Omental fat pad (tissue), 4 donors: ENCODE measurements at places on chromosomes 6 and 20. TPM values are rescaled to one million over a fixed set of nuclear protein-coding genes. Genes with fewer than 3 reads are reported as not detected.

The TSHZ2 gene
- total RNA-seq = 41.1 TPM

The GRM1 gene
- total RNA-seq = not detected

The ESR1 gene
- 2.3 TPM for total RNA-seq

The PXMP4 gene
- 8.7 TPM for total RNA-seq

The OR2J3 gene
- not detected for total RNA-seq

The SNAP25 gene
- total RNA-seq = 0.56 TPM

The ZNF341 gene
- total RNA-seq = 2.3 TPM

The TRDN gene
- total RNA-seq = not detected

The TREM1 gene
- total RNA-seq = 9.8 TPM

The RIMS4 gene
- total RNA-seq = 0.60 TPM

The UNC5CL gene
- 1.9 TPM for total RNA-seq

The RAET1L gene
- not detected for total RNA-seq

The LY6G5C gene
- total RNA-seq = not detected

The TMEM170B gene
- 7.0 TPM for total RNA-seq

The PRSS16 gene
- not detected for total RNA-seq

The DTD1 gene
- total RNA-seq = 35.7 TPM
